ENCODE measurements at places on chromosomes 5 and 9.

DNA sequence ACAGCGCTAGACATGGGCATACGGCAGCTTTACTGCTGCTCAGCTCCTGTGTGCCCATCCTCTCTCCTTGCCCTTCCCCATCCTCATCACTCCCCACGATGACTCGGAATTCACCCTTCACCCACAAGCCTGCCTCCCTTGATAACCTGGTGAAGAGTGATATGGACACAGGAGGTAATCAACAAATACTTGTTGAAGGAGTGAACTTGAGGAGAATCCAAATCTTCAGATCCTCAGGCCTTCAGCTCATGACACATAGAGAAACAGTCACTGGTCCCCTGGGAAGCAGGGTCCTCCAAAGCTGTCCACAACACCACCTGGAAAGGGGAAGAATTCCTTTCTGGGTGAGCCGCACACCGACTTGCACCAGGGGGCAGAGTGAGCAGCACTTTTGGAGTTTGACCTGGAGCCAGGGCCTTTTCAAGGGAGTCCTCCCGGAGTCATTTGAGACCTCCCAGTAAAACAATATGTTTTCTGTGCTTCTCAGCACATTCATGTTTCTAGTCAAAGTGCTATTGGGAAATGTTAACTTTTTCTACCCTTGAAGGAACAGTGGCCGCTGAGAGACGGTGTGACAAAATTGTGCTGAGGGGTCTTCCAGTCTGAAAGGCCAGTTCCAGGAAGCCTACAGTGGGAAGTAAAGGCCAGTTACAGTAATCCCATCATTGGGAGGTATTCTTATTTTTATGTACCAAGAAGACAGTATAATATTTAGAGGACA is 332.3 kb downstream of the CWC27 start:
- DNase-seq = peak; percentile 56

DNA sequence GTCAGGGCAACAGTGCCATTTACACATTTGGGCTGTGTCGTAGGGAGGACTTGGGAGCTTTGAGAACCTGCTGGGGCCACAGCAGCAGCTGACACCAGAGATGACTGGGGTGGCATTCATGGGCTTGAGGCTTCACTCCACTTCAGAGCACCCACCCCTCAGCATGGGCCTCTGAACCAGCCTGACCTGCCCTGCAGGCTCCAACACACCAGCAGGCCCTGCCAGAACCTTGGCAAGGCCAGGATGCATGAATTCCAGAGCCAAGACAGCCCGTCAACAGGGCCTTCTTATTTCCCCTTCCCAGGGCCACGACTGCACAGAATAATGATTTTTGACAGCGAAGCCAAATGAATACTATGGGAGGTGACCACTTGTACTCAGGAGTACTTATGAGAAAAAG is 77.0 kb downstream of the SMIM23 start:
- DNase-seq = no peak

DNA sequence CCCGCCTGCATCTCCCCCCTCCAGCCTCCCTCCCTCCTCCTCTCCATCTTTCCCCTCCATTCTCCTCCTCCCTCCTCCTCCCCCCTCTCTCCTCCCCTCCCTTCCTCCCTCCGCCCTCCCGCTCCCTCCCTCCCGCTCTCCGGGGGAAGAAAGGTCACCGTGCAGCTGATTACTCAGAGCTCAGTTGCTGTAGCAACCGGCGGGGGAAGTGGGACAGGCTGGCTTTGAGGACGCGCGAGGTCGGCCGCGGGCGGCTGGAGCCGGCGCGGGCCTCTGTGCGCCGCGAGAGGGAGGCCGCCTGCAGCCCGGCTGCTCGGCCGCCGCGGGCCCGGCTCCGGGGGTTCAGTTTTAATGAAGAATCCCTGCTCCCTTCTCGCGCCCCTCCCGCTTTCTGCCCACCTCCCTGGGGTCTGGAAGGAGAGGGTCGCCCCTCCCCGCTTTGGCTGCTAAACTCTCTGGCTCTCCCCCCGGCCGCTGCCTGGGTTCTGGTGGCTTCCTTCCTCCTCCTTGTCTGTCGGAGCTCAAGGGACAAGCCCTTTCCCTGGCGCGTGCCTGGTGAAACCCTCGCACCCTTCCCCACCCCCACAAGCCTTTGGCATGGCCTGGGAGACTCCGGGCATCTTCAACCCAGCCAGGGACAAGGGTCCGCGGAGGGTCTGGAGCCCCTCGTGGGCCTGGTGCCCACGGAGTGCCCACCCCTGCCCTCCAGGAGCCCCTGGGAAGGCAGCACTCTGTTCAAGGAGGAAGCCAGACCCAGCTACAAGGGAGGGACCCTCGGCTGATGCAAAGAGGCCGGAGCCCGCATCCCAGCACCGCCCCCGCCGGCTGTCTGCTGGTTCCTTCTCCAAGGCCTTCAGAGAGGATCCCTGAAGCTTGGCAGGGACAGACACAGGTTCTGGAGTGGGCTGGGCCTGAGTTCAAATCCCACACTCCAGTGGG is 160.3 kb downstream of the C9orf50 start:
- DNase-seq = peak; percentile 98

- no peak for DNase-seq
These were observed 100.0 kb upstream of the IFNK start for GRCh38 chr9:27423915-27424710.

- DNase-seq = no peak
These were observed 468.7 kb downstream of the SPATA31D1 start for GRCh38 chr9:82457298-82457697.

DNA sequence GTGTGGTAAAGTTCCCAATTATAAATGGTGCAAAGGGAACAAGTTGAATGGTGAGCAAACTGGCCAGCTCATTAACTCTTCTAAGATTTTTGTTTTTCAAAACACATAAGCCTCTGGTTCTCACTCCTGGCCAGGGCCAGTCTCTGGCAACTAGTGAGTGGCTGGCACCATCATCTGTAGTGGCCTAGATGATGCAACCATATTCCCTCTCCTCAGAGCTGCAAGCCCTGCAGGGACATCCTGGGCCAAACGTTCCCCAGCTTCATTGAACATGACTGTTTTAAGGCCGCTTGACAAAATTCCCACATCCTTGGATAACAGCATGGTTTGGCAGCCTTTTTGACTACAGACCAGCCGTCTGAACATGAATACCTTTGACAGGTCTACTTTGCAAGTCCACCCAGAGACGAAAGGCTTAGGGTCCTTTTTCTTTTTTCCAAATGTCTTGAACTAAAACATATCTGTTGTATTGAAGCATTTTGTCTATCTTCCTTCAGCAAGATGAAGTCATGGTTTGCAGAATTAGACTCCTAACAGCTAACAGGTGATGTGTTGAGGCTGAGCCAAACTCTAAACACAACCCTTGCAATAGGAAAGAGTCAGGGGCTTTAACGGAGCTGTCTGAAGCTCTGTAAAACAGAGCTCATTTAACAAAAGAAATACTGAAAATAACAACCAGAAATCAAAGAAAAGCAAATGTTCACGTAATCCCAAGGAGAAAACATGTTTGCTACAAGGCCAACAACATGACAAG is 23.8 kb downstream of the MACROH2A1 start:
- DNase-seq = no peak

GRCh38 chr5:115855959-115856358 is 14.2 kb downstream of the AP3S1 start:
- no peak for DNase-seq

DNA sequence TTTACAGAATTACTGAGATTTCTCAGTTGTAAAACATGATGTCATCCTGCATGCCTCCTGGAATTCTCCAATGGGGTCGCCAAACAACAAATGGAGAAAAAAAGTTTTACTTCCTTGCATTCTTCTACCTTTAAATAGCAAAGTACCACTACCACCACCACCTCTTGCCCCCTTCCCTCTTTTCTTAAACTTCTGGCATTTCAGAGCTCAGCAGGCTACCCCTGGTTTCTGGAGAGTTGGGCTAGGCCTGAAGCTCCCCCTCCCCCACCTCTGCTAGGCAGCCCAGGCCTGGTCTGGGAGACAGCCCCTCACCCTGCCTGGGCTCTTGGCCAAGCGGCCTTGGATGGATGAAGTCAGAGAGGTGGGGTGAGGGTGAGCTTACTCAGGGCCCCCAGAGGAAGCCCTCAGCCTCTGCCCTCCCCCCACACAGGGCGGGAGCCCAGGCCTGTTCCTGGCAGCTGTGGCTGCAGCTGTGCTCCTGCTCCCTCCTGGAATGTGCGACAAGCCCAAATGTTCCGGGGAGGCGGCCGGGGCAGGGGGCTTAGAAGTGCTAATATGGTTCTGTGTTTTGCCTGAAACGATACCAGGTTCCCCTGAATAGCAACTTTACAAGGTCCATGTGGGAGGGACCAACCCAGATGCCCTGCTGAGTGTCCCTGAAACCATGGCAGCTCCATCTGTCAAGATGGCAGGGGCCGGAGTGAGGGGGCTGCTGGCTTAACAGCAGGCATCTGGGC is 6.0 kb upstream of the CCIN start:
- DNase-seq = peak; percentile 12

GRCh38 chr5:9559965-9560364 is 14.1 kb upstream of the SEMA5A start:
- no peak for DNase-seq

DNA sequence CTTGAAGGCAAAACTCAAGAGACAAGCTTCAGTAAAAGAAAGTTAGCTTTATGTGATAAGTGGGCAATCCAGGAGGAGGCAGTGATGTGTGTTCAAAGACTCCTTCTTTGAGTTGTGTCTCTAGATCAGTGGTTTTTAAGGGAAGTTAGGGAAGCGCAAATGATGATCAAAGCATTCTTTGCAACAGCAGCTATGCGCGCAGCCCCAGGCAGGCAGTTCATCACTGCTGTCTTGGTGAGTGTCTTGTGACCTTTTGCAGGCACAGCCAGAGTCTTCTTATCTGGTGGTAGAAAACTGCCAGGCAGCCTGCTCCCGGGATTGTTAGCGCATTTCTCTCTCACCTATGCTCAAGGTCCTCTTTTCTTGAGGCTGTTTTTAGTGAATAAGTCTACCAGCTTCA is 40.3 kb upstream of the CLK4 start:
- DNase-seq = no peak

DNA sequence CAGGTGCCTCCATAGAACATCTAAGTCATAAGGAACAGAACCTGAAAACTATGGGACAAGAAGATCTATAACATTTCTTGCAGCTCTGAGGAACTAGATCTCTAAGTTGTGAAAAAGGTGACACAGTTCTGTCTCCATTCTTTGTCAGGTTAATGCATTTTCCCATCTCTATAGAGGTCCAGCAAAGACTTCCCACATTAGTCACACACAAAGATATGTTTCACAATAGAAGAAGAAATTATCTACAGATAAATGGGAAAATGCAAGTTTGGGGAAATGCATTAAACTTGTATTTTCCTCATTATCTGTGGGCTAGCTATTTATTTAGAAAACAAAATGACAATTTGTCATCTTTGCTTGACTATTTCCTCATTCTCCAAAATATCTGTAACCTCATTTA is 458.6 kb upstream of the PAPPA start:
- DNase-seq = no peak

- no peak for DNase-seq
These were observed 46.2 kb downstream of the ANKRD33B start for GRCh38 chr5:10610058-10610457.

GRCh38 chr5:109852371-109853155 is 162.8 kb downstream of the MAN2A1 start:
- no peak for DNase-seq

DNA sequence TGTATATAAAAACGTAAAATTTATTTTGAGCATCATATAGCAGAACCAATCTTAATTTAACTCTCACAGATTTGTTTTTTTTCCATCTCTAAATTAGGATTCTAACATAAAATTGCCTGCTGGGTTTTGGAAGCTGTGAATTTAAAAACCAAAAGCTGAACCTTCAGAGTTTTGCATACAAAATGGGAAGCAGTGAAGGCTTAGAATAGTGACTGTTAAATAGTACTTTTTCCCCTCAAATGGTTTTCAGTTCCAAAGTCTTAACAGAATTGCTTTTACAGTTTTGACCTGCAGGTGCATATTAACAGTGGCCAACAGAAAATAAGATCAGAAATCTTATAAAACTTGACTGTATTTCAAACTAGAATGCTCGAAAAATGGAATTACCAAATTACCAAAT is 55.1 kb upstream of the LVRN start:
- DNase-seq = no peak

GRCh38 chr5:130689831-130690230 is 475.2 kb downstream of the HINT1 start:
- no peak for DNase-seq

- DNase-seq = no peak
These were observed 97.3 kb upstream of the DMRT1 start for GRCh38 chr9:744046-744712.

- no peak for DNase-seq
These were observed 159.1 kb downstream of the DOCK8 start for GRCh38 chr9:373759-374206.

GRCh38 chr9:133264235-133264764 is 10.7 kb downstream of the ABO start:
- DNase-seq = no peak

GRCh38 chr5:77599679-77600078 is 38.8 kb downstream of the OTP start:
- no peak for DNase-seq

- peak; percentile 90 for DNase-seq
These were observed 28.8 kb upstream of the MGAT1 start for GRCh38 chr5:180831139-180832093.

GRCh38 chr5:65736011-65736410 is 14.0 kb downstream of the NLN start:
- DNase-seq = no peak

DNA sequence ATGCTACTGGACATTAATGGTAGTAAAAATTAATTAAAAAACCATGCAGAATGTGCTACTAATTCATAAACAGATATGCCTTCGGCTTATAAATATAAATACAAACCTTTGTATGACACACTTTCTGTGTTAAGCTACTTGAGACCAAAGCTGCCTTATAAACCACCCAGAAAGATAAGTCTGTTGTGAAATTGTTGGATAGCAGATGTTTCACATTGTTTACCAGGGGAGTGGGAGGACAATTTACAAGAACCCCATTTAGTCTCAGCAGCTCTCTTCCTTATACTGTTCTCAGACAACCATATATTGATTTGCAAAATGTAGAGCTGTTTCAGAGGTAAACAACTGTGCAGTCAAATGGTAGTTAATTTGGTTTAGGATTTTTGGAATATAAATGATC is 524.4 kb downstream of the PRR16 start:
- DNase-seq = no peak

DNA sequence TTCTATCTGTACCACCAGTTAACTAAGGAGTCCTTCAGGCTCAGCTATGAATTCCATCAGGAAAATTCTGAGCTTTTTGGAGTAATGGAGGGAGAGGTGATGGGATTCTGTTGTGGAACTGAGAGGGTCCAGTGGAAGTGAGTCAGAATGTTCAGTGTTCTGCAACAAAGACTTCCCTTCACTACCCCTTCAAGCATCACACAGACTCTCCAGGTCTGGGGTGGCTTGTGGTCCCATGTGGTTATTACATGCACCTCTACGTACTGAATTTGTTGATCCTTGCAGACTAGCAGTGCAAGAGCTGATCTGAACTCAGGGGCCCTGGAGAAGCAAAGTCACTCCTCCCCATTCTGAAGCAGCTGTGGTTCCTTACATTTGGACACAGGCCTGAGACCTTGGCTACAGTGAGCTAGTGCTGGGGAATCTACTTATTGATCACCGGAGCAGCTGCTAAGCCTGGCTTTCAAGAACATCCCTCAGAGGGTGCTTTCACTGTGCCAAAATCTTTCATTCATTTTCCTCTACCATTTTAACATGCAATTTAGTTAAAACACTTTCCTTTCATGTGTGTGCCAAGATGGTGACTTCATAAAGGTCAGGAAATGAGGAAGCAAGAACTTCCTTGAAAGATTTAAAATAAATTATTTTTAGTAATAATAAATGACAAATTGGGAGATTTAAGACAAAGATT is 75.0 kb upstream of the TNC start:
- no peak for DNase-seq

GRCh38 chr5:96016216-96016615 is 54.6 kb upstream of the ELL2 start:
- DNase-seq = no peak

- no peak for DNase-seq
These were observed 231.0 kb upstream of the GRAMD2B start for GRCh38 chr5:126192226-126192625.

Data from GM13976 (cell line).